DMS79 (cell line): ENCODE measurements at places on chromosomes 4 and X.

DNA sequence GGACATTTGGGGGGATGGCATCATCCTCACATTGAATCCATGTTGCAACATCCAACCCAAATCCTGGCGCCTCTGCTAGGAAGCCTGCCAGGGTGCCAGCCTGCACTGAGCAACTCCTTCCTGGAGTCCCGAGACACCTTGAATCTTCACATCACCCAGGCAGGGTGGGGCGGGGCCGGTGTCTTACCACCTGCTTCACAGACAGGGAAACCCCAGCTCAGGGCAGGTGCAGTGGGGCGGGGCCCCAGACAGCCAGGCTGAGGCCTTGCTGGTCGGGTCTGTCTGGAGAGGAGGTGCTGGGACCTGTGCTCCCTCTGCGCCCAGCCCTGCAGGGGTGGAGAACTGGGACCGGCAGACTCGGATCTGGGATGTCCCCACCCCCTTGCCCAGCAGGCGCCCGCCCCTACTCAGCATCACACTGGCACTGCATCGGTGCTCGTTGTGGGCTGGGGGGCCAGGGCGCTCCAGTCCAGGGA is 31.5 kb upstream of the HTRA3 start:
- DNase-seq, result no peak

DNA sequence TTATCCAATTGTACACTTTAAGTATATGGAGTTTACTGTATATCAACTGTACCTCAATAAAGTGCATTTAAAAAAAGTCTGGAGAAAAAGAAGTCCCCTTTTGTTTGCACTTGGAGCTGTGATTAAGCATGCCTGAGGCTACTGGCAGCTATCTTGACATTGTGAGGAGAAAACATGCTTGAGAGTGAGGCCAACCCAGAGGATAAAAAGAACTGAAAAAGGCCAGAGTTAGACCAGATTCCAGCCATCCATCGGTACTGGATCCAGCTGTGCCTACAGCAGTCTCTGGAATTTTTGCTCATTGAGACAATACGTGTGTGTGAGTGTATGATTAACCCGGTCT is 57.4 kb downstream of the LGI2 start:
- no peak for DNase-seq

DNA sequence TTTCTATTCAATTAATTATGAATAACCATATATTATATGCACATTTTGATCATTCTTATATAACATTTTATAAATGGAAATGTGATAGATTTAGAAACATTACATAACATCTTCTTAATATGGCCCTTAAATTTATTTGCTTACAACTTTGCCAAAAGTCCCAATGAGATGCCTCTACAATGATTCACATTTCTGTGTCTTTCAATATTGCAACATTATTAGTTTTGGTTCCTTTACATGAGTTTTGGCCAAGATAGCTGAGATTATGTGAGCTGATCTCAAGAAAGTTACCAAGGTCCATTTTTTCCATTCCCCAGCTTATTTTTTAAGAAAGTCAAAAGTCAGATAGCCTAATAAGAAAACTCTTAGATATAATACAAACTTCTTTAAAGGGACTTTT is 361.2 kb downstream of the PCDH7 start:
- DNase-seq, result no peak

- no peak for DNase-seq
Measured at GRCh38 chrX:103913356-103914020, 48.9 kb upstream of the TMSB15B start.

DNA sequence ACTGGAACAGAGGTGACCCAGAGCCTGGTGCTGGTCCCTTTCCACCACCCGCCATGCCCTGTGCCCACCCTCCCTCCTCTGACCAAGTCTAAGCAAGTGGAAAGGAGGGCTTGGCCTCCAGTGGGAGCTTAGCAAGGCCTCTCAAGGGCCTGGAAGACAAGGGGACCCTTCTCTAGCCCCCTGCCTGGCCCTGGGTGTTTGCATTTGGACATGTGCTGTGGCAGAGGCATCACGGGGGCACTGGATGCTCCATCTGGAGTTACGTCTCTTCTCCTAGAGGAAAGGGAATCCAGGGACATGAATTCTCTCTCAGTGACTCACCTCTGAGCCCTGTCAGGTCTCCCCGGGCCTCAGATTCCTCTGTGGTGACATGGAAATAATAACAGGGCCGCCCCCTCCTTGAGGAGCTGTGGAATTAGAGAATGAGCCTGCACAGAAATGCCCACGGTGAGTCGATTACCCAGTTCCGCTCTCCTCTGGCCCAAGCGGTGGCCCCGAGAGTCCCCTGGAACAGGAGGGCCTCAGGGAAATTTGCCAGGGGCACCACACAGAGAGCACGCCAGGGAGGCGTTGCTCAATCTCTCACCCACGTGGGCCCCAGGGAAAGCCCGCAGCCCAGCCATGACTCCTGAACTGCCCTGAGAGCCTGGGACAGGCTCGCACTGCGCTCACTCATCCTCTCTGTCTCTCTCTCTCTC is 189.6 kb downstream of the BCOR start:
- DNase-seq, result no peak

DNA sequence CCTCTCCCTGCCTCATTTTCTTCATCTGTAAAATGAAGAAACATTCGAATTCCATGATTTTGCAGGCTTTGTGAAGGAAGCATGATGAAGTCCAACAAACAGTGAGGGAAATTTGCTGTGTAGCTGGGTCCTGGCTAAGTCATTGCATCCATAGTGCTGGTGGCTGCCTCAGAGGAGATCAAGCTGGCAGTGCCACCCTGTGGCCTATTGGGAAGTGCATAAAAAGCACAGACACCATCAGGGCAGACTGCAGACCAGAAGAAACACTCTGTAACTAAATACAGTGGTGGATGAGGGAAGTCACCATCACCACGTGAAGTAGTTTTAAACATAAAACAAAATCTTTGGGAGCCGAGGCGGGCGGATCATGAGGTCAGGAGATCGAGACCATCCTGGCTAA is 40.7 kb upstream of the DDX3X start:
- no peak for DNase-seq

DNA sequence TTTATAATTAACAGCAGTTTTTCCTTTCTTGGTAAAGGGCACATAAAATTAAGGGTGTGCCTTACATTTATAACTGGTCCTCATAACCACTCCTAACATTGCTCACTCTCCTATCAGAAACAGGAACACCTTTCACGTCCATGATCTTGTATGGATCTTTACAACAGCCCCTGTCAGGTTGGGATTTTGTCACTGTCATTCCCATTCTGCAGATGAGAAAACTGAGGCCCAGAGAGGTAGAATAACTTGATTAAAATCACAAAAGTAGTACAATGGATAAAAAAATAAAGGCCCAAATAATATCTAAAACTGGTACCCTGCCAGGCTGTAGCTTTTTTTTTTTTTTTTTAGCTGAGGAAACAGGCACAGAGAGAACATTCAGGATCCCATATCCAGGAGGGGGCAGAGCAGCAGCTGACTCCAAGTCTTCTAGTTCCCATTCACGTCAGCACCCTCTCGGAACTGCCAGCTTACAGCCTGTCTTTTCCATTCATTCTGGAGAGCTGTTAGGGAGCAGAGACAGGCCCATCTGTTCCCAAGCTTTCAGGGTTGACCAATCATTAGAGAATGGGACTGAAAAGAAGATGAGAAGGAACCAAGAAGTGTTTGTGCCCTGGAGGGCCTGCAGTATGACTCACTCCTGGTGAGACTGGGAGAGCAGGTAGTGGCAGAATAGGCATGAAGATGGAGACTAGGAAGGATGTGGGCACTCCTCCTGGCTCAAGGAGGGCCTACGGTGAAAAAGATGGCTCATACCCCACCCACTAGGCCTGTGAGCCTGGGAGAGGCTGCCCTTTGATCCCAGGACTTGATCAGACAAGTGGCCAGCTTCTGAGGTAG is 7.3 kb downstream of the SUV39H1 start:
- DNase-seq, result no peak

GRCh38 chrX:34880656-34881055 is 61.9 kb upstream of the FAM47B start:
- no peak for DNase-seq

GRCh38 chr4:22510750-22511149 is 5.1 kb downstream of the ADGRA3 start:
- no peak for DNase-seq

- DNase-seq, result no peak
Measured at GRCh38 chr4:124266721-124267120, 445.8 kb downstream of the ANKRD50 start.

GRCh38 chr4:175271010-175271630 is 353.0 kb downstream of the ADAM29 start:
- DNase-seq, result no peak

DNA sequence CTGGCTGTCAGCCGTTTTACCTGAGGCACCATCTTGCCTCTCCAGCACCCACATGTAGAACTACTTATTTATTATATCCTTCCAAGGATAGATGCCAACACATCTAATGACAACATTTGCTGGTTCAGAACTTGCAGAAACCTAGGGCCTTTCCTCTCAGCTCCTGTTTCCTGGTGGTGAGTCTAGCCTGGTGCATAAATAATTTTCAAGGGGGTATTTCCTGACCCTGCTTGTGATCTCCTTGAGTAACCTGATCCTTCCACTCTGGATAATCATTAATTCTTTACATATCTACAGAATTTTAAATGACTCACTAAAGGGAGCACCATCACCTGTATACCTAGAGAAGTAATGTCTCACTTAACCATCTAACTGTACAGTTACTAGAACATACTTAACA is 153.4 kb downstream of the PPARGC1A start:
- DNase-seq, result no peak

- DNase-seq, result no peak
Measured at GRCh38 chr4:121370729-121371325, 10.0 kb downstream of the QRFPR start.

DNA sequence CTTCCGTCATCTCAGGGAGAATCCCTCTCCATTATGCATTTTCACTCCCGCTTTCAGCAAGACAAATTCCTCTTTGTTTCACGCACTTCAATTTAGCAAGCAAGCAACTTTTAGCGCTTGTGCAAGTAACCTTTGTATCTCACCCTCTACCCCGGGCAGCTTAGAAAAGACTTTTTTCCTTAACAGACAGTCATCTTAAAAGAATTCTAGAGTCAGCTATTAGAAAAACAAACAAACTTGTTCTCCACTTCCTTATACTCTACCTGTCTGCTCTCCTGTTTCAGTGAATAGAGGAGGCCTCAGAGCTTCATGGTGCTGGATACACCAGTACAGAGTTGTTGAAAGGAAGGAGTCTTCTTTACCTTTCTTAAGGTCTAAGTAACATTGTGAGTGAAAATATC is 12.1 kb downstream of the TIGD2 start:
- no peak for DNase-seq

- DNase-seq, result no peak
Measured at GRCh38 chr4:37324546-37324945, 80.0 kb downstream of the NWD2 start.

GRCh38 chrX:47649781-47650163 is 591 bp downstream of the ELK1 start:
- no peak for DNase-seq

DNA sequence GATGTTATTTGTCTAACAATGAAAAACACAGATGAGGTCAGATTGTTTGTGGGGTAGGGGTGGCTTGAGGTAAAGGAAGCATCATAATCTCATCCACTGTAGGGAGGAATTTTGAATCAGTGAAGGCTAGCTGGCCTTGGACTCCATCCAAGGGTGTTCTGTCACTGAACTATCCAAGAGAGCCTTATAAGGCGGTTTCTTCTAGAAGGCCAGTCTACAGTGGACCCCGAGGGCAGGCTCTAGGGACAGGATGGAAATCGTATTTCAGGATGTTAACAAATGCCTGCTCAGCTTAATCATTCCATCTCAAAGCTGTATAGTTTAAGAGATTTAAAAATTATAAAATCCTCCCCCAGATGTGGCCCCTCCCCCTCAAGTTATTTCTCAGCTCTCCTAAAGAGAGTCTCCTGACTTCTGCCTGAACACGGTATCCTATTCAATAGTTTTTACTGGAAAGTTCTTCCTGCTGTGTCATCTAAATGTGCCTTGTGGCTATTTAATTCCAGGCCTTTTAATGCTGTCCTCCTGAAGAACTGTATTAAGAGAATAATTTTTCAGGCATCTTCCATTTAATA is 8.0 kb downstream of the IGFBP7 start:
- DNase-seq, result no peak

DNA sequence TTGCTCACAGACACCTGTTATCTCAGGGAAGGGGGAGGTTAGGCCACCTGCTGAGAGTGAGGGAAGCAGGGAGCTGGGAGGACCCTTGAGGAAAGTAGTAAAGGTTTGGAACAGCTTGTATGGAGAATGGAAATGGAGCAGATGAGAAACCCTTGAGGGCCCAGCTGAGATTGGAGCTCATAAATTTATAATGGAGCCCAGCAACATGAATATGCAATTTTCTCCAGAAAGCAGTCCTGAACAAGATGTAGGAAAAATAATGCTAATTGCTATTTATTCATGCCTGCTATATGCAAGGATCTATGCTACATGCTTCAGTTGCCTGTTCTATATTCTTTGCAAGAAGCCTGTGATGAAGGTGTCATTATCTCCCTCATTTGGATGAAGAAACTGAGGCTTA is 67.5 kb upstream of the LEF1 start:
- DNase-seq, result no peak

- no peak for DNase-seq
Measured at GRCh38 chr4:61407642-61408618, 207.8 kb downstream of the ADGRL3 start.

GRCh38 chr4:95284655-95285054 is 264.1 kb downstream of the UNC5C start:
- no peak for DNase-seq

GRCh38 chr4:96343836-96344235 is 503.9 kb downstream of the PDHA2 start:
- no peak for DNase-seq

DNA sequence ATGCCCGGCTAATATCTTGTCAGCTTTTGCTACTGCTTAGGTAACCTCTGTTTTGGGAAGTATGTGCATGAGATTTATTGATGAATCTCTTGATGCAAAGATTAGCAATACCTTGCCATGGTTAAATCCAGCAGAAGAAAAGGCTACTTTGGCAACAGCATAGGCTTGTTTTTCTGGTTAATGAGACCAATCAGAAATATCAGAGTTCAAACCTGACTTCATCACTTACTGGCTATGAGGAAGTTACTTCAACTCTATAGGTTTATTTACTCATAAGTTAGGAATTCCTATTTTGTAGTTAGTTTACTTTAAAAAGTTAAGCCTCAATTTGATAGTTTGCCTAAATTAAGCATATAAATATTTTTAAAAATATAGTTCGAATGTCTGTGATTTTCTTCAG is 93.1 kb downstream of the PDLIM5 start:
- DNase-seq, result no peak

GRCh38 chrX:55668084-55668483 is 44.9 kb downstream of the FOXR2 start:
- no peak for DNase-seq

GRCh38 chrX:108582151-108582550 is 142.5 kb downstream of the COL4A5 start:
- no peak for DNase-seq

- DNase-seq, result no peak
Measured at GRCh38 chrX:129781134-129781672, 1.5 kb downstream of the SASH3 start.

GRCh38 chr4:138697851-138698250 is 317.7 kb upstream of the NOCT start:
- DNase-seq, result no peak
